Stomach (tissue), 19 donors: ENCODE measurements at places on chromosomes 16 and 17.

- DNase-seq: no peak
These were observed 833.4 kb upstream of the GOT2 start for GRCh38 chr16:59567496-59567895.

DNA sequence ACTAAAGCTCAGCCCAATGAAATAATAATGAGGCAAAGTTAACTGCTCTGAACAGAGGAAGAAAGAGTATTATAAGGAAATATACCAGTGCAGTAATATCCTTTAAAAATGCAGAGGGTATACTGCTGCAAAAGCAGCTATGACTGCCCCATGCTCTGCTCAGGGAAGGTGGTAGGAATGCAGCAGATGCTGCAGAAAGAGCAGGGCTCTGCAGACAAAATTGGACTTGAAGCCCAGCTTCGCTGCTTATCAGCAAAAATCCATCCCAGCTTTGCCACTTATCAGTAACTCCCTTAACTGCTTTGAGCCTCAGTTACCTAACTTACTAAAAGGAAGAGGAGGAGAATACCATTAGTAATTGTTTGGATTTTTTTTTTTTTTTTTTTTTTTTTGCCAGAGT lies 533.8 kb upstream of the CDH5 start:
- DNase-seq: no peak

DNA sequence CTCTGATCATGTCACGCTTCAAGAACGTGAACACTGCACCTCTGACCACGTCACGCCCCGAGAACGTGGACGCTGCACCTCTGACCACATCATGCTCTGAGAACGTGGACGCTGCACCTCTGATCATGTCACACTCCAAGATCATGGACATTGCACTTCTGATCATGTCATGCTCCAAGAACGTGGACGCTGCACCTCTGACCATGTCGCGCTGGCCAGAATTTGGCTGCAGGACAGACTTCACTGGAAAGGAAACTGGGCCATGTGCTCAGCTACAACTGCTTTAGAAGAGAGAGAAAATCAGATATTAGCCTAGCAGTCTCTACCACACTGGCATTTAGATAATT lies 182.7 kb downstream of the RPTOR start:
- no peak for DNase-seq

- DNase-seq: peak; percentile 45
These were observed 22.2 kb downstream of the SLC43A2 start for GRCh38 chr17:1606352-1606985.

DNA sequence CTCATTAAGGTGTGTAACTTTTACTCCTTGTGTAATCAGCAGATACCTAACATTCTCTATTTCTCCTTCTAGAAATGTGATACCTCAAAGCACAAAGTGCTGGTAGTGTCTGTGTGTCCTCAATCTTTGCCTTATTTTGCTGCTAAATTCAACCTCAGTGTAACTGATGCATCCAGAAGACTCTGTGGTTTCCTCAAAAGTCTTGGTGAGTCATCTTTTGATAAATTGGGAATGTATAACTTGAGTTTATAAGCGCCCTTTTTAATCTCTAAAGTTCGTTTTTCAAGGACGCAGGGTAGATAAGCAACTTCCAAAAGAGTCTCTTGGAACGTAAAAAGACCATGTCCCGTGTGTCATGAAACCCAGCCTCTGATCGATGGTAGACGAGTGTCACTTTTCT lies 10.2 kb downstream of the NARF start:
- no peak for DNase-seq

GRCh38 chr16:20765732-20766131 lies 1.9 kb downstream of the ACSM3 start:
- DNase-seq: no peak

DNA sequence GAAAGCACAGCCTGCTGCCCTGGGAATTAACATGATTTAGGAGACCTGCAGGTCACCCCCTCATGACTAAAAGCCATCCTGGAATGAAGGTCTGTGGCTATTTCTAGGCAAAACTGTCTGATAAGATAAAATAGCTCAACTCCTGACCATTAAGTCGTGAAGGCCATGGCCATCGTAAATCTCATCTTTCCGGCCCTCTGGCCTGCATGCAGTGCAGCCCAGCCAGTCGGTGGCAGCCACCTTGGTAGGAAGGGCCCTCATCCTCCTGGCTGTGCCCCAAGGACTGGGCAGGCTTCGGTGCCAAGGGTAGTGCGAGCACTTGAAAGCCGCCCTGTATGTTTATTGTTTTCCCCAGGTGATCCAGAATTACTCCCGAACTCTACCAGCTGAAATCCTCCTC lies 18.2 kb upstream of the MEOX1 start:
- DNase-seq: no peak

- DNase-seq: no peak
These were observed 29.6 kb downstream of the LITAF start for GRCh38 chr16:11556945-11557720.

DNA sequence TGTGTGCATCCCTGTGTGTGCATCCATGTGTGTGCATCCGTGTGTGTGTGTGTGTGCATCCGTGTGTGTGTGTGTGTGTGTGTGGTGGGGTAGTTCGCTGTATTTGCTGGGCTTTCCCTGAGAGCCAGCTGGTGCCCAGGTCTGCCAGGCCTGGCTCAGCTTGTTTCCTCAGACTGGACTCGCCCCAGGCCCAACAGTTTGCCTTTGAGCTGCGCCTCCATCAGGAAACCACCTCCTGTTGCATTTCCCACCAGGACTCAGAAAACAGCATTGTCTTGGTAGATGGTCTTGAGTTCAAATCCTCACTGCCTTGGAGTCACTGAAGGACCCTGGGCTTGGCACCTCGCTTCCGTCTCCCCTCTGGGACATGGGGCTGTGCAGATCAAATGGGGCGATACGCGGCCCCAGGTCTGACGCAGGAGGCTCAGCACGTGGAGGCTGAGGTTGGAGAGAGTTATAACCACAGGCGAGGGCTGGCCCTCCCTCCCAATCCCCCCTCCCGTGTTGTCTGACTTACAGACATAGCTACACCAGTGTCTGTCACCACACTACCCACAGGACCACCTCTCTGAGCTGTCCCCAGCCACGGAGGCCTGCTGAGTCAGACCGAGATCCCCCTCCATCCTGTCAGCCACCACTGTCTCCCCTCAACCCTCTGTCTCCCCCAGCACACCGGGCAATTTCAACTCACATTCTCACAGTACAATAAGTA lies 4.7 kb downstream of the ITGAE start:
- peak; percentile 48 for DNase-seq

DNA sequence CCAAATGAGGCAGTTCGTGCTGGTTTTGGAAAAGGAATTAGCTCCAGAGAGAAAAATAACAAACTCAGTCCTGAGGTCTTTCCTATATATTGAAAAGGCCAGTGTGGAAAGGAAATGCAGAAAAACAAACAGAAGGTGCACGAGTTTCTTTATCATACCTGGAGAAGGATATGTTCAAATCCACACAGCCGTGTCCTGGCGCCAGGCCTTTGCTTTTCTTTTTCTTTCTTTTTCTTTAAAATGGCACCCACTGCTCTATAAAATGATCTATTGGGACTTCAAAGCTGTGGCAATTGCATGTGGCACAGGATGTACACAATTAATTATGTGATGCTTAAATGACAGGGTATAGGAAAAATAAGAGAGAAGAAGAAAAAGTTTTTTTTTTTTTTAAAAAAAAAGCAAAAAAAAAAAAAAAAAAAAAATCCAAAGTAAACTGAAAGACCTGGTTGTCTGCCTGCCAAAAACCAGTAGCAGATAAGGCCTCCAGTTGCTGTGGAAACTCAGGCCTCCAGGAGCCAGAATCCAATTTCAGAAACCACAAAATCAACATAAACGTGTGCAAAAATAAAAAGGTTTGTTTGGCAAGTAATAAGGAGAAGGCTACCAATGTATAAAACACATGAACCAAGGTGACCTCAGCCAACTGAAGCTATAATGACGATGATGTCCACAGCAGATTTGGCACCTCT lies 957.6 kb upstream of the SOX9 start:
- peak; percentile 77 for DNase-seq
